ENCODE measurements at places on chromosomes 11 and 22.

GRCh38 chr11:11408436-11409221, 55.6 kb upstream of the CSNK2A3 start:
- DNase-seq: no peak

- no peak for DNase-seq
These were observed 197.5 kb downstream of the DBX1 start for GRCh38 chr11:19962801-19963175.

DNA sequence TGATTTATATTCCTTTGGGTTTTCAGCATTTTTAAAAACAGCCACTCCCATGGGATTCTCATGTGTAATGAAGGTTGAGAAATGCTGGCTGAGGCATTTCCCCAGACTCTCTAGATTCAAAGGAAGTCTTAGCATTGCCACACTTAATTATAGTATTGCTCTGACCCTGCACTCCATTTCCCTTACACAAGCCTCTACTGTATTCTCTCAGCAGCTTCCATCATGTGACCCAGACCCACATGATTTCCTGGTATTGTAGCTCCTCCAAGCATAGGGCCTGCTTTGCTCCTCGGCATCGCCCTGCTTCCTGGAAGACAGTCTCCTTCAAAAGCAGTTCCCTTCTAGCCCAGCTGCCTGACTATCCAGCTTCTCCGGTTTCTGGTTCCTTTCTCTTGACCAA, 261.5 kb downstream of the LARGE1 start:
- no peak for DNase-seq

DNA sequence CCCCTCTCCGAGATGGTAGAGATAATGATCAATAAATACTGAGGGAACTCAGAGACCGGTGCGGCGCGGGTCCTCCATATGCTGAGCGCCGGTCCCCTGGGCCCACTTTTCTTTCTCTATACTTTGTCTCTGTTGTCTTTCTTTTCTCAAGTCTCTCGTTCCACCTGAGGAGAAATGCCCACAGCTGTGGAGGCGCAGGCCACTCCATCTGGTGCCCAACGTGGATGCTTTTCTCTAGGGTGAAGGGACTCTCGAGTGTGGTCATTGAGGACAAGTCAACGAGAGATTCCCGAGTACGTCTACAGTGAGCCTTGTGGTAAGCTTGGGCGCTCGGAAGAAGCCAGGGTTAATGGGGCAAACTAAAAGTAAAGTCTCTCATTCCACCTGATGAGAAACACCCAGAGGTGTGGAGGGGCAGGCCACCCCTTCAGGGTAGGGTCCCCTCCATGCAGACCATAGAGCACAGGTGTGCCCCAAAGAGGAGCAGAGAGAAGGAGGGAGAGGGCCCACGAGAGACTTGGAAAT, 43.2 kb downstream of the IGLL1 start:
- no peak for DNase-seq

GRCh38 chr11:46674463-46675287, 25.7 kb downstream of the ARHGAP1 start:
- peak; percentile 20 for DNase-seq

Data from hematopoietic multipotent progenitor cell treated with erythropoietin and hydrocortisone succinate and interleukin-3 and kit ligand, for 8 days (in vitro differentiated cells).